ENCODE measurements at places on chromosomes 7 and 10. TPM values are rescaled to one million over a fixed set of nuclear protein-coding genes. Genes with fewer than 3 reads are reported as not detected.

AOAH gene
- not detected for total RNA-seq

RARRES2 gene
- 3.3 TPM for total RNA-seq

ARHGEF35 gene
- 2.1 TPM for total RNA-seq

GIMAP4 gene
- total RNA-seq, result 0.44 TPM

CCDC3 gene
- 0.25 TPM for total RNA-seq

FMC1 gene
- 8.9 TPM for total RNA-seq

HYAL4 gene
- not detected for total RNA-seq

VAX1 gene
- not detected for total RNA-seq

AMPH gene
- total RNA-seq, result 1.5 TPM

IFIT1B gene
- total RNA-seq, result not detected

NPS gene
- total RNA-seq, result not detected

PALD1 gene
- total RNA-seq, result under 0.01 TPM

TRPV6 gene
- not detected for total RNA-seq

NPM3 gene
- total RNA-seq, result 156 TPM

SFTPA1 gene
- total RNA-seq, result under 0.01 TPM

OGDHL gene
- 0.37 TPM for total RNA-seq

LIPF gene
- not detected for total RNA-seq

GIMAP1 gene
- under 0.01 TPM for total RNA-seq

UMAD1 gene
- total RNA-seq, result 14.6 TPM

FIS1 gene
- 261 TPM for total RNA-seq

BEND7 gene
- total RNA-seq, result 5.4 TPM

SFR1 gene
- 10.4 TPM for total RNA-seq

CHAT gene
- total RNA-seq, result not detected

OPALIN gene
- not detected for total RNA-seq

NKX2-3 gene
- total RNA-seq, result not detected

SEM1 gene
- 49.4 TPM for total RNA-seq

ABCC2 gene
- total RNA-seq, result 0.75 TPM

TAF5 gene
- total RNA-seq, result 7.7 TPM

SMURF1 gene
- 20.8 TPM for total RNA-seq
